ENCODE measurements at places on chromosomes 6 and 20.

GRCh38 chr6:139372326-139373153, 1.9 kb downstream of the CITED2 start:
- DNase-seq: peak; percentile 28

GRCh38 chr6:37916675-37917074, 97.1 kb downstream of the ZFAND3 start:
- no peak for DNase-seq

DNA sequence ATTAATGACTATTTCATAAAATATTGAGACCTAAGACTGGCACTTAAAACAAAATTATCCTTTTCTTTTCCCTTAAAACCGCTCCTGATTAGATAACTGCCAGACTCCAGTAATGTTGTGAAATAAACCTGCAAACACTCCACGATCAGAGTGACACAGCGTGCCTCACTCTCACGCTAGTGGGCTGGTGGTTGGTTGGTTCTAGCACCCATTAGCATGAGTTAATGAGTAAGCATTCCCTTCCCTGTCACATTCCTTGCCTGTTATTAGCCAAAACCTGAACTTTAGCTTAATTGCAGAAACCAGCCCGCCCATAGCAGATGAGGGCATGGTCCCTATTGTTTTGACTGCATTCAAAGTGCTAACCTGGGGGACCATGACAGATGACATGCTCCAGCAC, 193.4 kb downstream of the CD83 start:
- no peak for DNase-seq

GRCh38 chr6:155628306-155628705, 172.7 kb upstream of the NOX3 start:
- no peak for DNase-seq

GRCh38 chr6:108492131-108492766, 68.5 kb upstream of the FOXO3 start:
- DNase-seq: peak; percentile 49

DNA sequence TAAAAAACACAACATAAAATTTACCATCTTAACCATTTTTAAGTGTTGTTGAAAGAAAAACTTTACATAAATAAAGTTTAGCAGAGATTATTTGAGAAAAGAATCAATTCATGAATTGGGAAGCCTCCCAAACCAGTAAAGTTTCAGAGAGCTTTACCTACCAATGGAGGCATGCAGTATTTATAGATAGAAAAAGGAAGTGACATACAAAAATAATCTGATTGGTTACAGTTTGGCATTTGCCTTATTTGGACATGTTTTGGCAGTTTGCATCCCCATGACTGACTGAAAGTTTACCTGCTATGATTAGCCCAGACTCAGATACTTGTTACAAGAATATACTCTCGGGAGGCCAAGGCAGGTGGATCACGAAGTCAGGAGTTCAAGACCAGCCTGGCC, 3.7 kb upstream of the CMTR1 start:
- peak; percentile 4 for DNase-seq

DNA sequence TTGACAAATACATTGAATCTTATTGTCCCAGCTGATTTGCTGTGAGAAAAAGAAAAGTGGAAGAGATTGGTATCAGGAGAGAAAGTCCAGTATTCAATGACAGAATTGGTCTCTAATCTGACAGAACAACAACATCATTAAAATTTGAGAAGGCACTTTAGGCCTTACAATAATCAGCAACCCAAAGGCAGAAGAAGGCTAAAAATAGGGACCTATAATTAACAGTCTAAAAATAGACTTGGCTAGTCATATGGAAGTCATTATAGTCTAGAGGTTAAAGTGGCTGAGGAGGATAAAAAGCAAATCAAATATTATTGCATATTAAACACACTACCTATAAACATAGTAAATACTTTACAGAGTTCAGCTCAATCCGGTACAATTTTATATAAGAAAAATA, 393.6 kb upstream of the JAG1 start:
- no peak for DNase-seq

DNA sequence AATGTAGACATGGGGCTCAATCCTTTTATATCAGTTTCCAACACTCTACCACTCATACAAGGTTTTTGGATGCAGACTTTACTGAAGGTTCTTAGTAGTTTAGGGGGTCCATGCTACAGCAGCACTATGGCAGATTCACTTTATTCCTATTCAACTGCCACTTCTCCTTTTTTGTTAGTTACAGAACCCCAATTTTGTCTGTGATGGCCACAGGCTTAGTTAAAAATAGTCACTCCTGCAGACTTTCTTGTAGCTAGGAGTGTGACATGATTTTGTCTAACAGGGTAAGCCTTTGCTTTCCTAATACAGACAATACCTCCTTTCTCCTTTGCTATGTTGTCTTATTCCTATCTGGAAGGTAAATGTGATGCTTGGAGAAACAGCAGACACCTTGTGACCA, 90.0 kb upstream of the SLC24A3 start:
- no peak for DNase-seq

- DNase-seq: no peak
These were observed 249.4 kb downstream of the PTPRK start for GRCh38 chr6:128271011-128271410.

- peak; percentile 83 for DNase-seq
These were observed 2.7 kb downstream of the BCAS1 start for GRCh38 chr20:54067606-54068174.

GRCh38 chr6:131255911-131256310, 120.6 kb downstream of the AKAP7 start:
- peak; percentile 40 for DNase-seq

DNA sequence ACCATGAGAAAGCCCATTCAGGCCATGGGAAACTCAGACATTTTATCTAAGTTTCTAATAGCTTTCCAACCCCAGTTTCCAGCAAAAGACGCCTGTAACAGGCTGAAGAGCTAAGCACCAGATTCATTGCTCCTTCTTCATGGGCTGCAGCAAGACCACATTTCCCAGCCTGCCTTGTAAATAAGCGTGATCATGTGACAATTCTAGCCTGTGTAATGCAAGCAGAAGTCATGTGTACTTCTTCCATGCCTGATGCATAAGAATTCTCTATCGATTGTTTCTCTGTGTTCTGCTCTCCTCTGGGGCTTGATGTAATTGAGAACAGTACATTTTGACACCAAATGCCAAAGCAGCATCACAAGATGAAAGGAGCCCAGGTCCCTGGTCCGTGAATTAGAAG, 6.8 kb downstream of the PCSK2 start:
- peak; percentile 46 for DNase-seq

DNA sequence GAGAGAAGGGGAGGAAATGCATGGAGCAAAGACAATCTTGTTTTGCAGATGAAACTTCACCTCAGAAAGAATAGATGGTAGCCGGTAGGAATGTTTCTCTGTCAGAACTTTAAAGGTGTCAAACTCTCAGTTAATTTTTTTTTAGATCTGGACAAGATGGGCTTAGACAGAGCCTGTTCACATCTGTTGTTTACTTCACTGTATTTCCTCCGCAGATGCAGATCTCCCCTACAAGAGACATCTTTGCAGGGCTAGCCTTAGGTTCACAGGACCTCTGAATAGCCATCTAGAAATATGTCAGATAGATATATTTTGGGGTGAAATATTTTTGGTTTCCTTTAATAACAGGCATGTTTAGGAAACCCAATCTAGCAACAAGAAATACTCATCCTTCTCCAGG, 12.1 kb upstream of the ZBP1 start:
- peak; percentile 22 for DNase-seq

DNA sequence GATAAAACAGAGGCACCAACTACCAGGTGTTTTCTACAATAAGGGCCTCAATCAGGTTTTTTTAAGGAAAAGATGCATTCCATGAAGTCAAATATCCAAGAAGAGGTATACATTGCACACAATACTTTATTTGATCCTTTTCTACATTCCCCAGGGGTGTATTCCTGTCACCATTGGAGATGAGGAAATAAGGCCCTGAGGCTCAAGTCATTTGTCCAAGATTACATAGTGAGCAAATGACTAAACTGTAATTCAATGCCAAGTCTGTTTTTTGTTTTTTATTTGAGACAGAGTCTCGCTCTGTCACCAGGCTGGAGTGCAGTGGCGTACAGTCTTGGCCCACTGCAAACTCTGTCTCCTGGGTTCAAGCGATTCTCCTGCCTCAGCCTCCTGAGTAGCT, 69.2 kb upstream of the CDYL start:
- no peak for DNase-seq

DNA sequence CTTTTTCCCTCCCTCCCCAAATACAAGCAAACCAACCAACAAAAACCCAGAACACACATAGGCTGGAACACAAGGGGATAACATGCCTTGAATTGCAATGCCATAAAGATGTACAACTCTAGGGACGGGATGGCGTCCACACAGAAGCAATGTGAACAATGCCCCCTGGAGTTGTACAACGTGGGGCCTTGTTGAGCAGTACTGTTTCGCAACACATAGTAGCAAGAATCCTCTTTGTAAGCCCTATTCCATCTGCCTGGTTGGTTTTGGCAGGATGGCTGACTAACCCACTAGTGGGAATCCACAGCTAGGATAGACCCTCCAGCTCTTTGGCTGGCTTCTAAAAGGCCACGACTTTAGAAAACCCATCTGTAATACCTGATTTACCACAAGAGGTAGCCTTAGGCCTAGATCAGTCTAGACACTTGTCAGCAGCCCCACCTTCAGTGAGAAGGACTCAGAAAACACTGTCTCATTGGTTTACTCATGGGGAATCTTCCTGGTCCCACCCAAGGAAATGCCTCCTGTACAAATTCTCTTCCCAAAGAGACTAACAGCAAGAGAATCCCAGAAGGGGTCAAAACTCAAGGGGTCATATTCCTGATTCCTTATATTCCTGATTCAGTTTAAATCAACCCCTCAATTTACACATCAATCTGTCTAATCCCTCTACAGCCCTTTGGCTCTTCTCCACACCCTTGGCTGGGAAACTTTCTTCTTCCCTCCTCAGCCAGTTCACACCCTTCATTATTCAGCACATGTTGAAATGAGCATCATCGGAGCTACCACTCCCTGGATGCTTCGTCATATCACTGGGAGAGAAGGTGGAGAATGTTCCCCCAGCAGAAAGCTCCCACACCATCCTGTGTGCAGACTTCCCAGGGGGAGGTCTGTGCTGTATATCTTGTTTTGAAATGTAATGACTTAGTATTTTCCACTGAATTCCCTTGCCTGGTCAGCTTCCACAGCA, 622.4 kb upstream of the FLRT3 start:
- no peak for DNase-seq

GRCh38 chr20:33169176-33169794, 1.3 kb downstream of the BPIFA2 start:
- no peak for DNase-seq

GRCh38 chr6:99491171-99491570, 24.1 kb downstream of the USP45 start:
- DNase-seq: peak; percentile 43

GRCh38 chr20:63461104-63461763, 11.2 kb downstream of the KCNQ2 start:
- DNase-seq: no peak

- no peak for DNase-seq
These were observed 56.9 kb downstream of the JPH2 start for GRCh38 chr20:44129911-44130718.

DNA sequence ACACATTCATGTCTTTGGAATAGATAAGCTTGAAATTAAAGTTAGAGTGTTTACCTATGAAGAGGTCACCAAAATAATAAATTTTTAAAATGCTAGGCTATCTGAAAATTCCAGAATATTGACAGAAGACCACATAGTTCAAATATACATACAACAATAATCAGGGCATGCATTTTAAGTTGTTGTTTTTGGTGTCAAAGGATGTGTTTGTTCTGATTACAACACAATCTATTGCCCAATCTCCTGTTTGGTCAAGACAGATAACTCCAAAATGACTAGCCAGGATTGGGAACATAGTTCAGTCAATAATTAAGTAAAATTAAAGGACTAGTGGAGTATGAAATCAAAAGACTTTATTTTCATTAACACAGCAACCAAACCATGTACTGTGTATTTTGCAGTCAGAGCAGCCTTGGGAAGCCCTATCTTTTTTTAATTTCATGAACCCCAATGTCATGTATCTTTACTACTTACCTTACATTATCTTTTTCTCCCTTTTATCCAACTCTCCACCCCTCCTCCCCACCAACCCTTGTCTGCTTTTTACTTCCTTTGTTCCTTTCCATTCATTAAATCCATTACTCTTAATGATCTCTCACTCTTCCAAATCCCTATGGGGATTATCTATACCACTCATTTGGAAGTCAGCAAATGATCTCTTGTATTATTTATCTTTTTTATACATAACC, 111.2 kb downstream of the CDK19 start:
- DNase-seq: no peak

DNA sequence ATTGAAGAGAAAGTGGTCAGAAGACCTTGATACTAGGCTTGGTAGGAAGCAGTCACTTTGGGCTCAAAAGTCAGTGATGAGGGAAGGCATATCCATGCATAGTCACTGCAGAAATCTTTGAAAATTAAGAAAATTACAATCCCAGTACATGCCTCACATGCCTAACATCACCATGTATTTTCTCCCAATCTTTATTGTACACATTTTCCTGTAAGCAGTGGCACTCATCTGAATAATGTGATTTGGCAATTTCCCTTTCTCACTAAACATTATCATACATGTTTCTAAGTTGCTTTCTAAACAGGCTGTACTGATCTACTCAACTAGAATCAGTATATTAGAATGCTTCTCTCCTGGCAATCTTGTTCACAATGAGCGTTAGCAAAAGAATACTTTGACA, 280.7 kb upstream of the SUPT3H start:
- no peak for DNase-seq

- no peak for DNase-seq
These were observed 62.6 kb upstream of the AKAP12 start for GRCh38 chr6:151176911-151177770.

DNA sequence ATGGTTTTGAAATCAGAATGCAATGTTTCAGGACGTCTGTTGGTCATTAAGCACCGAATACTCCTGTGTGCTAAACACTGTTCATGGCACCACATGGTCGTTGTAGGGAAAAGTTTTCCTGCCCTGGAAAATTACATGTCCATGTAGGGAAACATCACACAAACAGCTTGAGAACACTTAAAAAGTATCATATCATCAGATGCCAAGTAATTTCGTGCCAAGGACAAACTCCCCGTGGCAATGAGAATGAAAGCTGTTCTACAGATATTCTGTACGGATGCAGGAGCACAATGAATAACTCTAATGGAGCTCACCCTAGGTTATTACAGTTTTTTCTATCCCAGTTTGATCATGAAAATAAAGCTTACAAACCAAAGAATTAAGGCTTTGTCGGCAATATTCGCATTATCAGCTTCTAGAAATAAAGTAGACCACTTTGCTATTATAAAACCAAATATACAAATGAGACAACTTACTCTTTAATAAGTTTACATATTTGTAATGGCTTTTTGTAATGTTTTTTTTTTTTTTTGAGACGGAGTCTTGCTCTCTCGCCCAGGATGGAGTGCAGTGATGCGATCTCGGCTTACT, 4.6 kb upstream of the DST start:
- no peak for DNase-seq

GRCh38 chr6:35161776-35162607, 20.9 kb upstream of the TCP11 start:
- peak; percentile 15 for DNase-seq

GRCh38 chr20:33373735-33374605, 27.3 kb downstream of the CDK5RAP1 start:
- DNase-seq: peak; percentile 37

DNA sequence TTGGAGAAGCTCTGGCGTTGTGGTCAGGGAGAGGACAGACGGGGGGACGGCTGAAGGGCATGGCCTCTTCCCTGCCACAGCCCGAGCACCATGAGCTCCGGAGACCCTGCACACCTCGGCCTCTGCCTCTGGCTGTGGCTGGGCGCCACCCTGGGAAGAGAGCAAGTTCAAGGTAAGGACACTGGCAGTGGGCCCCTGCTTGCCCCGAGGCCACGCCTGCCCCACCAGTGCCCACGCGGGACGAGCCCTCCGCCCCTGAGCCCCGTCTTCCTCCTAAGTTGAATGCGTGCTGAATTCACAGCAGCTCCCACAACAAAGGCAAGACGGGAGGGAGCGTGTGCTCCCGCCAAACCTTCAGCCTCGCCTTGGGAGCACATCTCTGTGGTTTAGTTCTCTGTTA, 2.0 kb downstream of the COL20A1 start:
- DNase-seq: no peak
